ENCODE measurements at places on chromosomes 3 and 15.

DNA sequence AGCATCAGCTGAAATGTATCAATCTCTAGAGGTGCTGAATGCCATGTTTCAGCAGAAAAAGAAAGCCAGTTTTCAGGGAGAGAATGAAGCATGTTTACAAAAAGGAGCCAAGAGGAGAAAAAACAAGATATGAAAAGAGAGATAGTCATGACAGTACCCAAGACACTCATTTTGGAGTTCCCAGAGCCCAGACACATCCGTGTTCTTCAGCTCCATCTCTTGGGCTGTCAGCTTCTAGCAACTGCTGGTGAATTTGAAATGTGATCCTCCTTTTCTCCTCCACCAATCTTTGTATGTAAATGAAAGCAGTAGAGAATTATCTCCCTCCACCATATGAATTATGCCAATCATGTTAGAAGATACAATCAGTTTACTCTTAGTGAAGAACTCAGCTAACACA is 93.0 kb upstream of the SLC25A36 start:
- DNase-seq: no peak

DNA sequence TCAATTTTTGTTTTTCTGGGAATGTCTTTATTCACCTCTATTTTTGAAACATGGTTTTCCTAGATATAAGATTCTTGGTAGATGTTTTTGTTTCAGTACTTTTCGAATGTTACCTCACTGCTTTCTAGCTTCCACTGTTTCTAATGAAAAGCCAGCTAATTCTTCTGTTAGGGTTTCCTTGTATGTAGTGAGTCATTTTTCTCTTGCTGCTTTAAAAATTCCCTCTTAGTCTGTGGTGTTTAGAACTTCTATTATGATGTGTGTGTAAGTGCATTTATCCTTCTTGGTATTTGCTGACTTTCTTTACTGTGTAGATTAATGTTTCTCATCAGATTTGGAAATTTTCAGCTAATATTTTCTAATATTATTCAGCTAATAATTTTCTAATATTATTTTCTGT is 151.1 kb upstream of the OSTN start:
- DNase-seq: no peak

DNA sequence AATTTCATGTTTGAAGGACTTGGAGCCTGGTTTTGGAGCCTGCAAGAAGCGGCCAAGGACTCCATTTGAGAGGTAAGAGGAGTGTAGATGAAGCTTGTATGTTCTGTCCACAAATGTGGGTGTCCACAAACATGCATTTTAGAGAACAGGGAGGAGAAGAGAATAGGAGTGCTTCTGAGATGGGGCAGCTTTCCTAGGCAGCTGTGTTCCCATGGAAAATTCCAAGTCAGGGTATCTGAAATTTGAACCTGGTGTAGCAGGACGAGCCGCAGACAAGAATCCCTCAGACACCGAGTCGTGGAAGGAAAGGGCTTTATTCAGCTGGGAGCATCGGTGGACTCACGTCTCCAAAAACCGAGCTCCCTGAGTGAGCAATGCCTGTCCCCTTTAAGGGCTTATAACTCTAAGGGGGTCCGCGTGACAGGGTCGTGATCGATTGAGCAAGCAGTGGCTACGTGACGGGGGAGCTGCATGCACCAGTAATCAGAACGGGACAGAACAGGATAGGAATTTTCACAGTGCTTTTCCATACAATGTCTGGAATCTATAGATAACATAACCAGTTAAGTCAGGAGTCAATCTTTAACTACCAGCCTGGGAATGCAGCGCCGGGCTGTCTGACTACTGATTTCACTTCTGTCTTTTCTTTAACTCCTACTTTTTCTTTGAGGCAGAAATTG is 71.4 kb upstream of the WDR72 start:
- no peak for DNase-seq

GRCh38 chr15:39801641-39802309 is 19.1 kb upstream of the FSIP1 start:
- DNase-seq: peak; percentile 28

DNA sequence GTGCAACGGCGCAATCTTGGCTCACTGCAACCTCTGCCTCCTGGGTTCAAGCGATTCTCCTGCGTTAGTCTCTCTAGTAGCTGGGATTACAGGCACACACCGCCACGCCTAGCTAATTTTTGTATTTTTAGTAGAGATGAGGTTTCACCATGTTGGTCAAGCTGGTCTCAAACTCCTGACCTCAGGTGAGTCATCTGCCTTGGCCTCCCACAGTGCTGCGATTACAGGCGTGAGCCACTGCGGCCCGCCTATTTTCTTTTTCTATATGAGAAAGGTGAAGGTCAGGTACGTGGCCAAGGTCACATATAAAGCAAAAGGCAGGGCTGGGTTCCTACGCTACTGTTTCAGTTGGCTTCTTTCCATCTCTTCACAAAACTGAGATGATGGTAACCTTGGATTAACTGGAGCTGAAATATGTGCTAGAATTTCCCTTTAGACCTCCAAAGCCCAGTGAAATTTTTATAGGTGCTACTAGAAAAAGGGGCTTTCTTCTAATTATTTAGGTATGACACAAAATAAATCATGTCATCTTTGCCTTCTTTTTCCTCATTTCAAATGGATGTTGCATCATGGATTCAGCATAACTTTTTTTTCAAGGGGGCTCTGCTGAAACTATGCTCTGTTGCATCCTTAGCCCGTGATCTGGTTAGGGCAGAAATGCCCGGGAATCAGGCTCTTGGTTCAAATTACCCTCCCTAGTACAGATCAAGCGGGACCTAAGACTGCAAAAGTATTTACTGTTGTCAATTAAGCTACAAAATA is 68.5 kb downstream of the MYO1E start:
- DNase-seq: no peak

DNA sequence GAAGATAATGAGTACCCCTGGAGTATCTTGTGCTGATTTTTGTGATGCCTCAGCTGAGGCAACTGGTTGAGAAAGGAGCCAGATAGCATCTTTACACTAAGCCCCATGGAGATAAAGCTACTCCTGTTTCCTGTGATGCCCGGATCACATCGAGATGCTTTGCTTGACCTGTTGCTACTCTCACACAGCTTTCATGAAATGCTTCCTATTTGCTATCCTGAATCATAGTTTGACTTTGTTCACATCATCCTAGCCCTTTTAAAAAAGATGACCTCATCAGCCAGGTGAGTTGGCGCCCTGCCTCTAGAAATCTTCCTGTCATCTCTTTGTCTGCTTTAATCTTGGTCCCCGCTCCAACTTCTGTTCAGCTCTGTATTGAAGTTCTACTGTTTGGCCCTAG is 409.6 kb upstream of the TBL1XR1 start:
- DNase-seq: no peak

DNA sequence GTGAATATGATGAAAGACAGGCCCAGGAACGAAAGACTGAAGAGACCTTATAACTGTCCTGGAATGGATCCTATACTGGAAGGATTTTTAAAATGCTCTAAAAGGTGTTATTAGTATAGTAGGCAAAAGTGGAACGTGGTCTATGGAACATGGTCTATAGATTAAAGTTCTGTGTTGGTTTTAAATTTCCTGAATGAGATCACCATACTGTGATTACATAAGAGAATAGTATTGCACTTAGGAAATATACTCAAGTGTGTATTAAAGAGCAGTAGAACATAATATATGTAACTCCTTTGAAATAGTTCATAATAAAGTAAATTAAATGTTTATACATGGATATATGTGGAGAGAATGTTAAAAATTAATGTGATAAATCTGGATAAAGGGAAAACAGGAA is 68.2 kb downstream of the SPRED1 start:
- DNase-seq: no peak

DNA sequence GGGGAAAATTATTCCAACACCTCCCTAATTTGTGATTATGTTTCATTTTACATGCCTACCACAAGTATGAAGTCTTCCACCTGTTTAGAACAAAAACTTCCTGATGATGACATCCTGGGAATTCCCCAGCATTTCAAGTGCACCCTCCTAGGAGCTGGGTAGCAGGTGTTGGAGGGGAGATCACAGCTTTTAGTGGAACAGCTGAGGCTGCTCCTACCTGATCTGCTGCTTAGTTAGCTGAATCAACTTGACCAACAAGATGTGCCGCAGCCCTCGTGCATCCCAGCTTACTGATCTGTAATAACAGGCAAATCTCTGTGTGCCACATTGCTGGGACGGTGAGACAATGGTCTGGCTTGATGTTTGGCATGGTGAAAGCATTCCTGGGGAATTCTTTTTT is 29.7 kb downstream of the TRAK1 start:
- no peak for DNase-seq

GRCh38 chr15:66233487-66234415 is 19.8 kb downstream of the MEGF11 start:
- DNase-seq: peak; percentile 17

- DNase-seq: no peak
These were observed 12.4 kb downstream of the IREB2 start for GRCh38 chr15:78450285-78450858.

- peak; percentile 59 for DNase-seq
These were observed 23.2 kb upstream of the VILL start for GRCh38 chr3:37967260-37967881.

DNA sequence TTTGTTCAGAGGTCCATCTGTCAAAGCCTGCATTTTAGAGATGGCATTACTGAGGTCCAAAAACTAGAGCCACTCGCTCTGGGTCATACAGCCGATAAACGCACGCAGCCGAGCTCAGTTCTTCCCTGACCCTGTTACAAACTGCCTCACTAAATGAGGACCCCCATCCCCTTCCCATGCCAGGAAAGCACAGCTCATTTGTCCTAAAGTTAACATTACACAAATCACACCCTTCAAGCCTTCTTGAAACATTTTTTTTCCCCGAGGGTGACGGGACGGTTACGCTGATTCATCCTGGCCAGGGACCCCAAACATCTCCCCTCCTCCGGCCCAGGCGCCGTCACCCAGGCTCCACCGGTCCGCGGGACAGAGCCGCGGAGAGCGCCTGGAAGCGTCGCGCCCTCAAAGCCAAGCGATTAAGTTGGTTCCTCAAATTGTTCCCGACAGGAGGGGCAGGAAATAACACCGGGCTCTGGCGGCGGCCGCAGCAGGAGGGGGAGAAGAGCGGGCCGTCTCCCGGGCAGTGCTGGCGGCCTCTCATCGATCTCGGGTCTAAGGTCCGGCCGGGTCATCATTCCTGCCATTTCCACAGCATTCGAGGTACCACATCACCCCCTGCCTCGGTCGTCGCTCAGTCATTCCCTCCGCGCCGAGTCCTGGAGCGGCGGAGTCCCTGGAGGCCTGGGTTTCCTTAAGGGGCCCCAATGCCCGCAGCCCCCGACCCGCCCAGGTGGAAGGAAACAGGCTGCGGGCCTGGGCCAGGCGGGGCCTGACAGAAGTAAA is 619 bp upstream of the CMTM8 start:
- DNase-seq: no peak

DNA sequence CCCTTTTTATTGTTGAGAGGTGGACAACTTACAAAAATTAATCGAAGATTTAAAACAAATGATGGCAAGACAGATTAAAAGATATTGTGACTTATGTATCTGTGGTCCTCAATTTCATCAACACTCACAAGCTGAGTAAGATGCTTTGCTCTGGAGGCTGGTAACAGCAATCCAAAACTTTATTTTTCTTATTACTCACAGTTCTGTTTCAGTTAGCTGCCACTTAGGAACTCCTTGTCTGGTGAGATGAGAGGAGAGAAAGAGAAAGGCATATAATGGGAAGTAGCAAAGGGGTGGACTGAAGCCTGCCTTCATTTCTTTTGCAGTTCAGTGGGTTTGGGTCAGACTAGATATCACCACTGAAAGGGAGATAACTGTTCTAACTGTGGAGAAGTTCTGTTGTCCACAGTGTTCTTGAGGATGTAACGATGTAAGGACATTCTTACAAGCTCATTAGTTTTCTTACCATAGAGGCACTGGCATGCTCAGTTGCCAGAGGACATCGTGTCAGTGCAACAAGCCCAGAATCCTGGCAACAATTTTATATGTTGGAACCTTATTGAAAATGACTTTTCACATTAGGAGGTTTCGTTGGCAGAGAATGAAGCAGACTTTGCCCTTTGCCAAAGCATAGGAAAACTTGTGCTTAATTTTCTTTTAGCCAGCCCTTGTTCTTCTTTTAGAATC is 93.6 kb downstream of the PLCL2 start:
- no peak for DNase-seq

- peak; percentile 1 for DNase-seq
These were observed 312.0 kb upstream of the CCDC54 start for GRCh38 chr3:107065094-107065861.

GRCh38 chr3:11455956-11456355 is 183.8 kb downstream of the ATG7 start:
- no peak for DNase-seq
